ENCODE measurements at places on chromosomes 3 and 15. TPM values are rescaled to one million over a fixed set of nuclear protein-coding genes. Genes with fewer than 3 reads are reported as not detected.

The CDC25A gene
- total RNA-seq = 12.2 TPM

The ZNF445 gene
- 2.0 TPM for total RNA-seq

The NDN gene
- 0.33 TPM for total RNA-seq

The REC114 gene
- not detected for total RNA-seq

The ABCC5 gene
- total RNA-seq = 10.6 TPM

The ADCY5 gene
- total RNA-seq = 0.85 TPM
